ENCODE measurements at places on chromosomes 1 and 21.

- no peak for DNase-seq
Observed at GRCh38 chr1:155123801-155124200, 3.9 kb upstream of the EFNA1 start.

DNA sequence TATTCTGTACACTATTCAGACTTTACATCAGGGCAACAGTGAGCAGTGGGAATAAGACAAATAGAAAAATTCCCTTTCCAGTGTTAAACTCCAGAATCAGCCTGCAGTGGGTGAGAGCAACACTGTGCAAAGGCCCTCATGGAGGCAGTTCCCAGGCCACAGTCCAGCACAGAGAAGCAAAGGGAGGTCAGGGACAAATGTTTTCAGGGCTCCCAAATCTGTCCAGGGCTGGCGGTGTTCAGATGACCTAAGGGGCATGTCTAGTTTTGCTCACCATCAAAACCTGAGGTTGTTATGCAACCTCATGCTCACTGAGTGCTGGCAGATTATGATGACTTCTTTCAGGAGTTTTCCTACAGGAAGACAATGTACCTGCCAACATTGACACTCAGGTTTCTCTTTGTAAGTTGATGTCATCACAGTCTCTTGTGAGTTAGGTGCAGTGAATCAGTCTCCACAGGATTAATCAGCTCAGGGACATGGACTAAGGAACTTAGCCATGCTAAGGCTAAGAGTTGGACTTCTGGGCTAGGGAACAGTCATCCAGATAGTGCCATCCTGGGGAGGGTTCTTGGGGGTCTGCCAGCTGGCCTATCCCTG is 3.6 kb upstream of the LCE5A start:
- DNase-seq: no peak

GRCh38 chr1:99005537-99005942 is 879 bp upstream of the PLPPR5 start:
- DNase-seq: no peak

DNA sequence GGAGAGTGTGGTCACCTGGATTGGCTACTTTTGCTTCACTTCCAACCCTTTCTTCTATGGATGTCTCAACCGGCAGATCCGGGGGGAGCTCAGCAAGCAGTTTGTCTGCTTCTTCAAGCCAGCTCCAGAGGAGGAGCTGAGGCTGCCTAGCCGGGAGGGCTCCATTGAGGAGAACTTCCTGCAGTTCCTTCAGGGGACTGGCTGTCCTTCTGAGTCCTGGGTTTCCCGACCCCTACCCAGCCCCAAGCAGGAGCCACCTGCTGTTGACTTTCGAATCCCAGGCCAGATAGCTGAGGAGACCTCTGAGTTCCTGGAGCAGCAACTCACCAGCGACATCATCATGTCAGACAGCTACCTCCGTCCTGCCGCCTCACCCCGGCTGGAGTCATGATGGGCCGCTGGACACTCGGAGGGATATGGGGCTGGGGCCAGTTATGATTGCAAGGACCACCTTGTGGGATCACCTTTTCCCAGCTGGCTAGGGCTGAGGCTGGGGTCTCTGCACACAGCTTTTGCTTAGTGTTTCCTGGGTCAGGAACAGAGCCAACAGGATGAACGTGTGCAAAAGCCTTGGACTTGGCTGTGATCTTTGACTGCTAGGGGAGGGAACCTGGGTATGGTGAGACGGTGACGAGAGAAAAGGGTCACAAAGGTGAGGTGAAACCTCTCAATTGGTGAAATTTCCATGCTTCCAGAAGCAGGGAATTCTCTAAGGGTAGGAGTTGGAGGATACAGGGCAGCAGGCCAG is 4.3 kb upstream of the GNAI3 start:
- no peak for DNase-seq

DNA sequence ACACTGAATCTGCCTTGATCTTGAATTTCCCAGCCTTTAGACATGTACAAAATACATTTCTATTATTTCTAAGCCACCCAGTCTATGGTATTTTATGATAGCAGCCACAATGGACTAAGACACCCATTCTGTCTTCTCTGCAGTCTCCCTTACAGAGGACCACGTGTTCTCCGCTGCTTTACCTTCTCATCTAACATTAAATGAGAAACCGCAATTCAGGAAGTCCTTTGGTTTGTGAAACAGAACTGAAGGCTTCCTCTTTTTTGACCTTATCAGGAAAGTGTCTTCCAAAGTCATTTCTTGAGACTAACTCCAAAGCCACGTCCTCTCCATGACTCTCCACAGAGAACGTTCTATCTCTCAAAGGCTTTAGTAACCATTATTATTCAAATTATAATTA is 560.1 kb downstream of the OMA1 start:
- DNase-seq: no peak

DNA sequence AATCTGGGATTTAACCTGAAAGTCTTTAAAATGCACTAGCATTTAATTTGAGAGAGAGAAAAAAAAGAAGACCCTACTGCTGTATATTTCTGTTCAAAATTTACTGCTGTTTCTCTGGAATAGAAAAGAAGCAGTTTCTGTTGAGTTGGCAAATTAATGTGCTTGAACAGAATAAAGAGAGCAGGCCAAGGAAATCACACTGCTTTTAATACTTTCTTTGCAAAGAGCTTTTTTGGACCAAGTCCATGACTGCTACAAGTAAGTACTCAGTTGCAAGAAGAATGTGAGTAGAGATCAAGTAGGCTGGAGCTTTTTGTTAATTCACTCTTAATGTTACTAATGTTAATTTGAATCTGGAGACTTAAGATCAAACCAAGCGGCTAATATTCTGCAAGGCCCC is 336.2 kb upstream of the SGIP1 start:
- no peak for DNase-seq

DNA sequence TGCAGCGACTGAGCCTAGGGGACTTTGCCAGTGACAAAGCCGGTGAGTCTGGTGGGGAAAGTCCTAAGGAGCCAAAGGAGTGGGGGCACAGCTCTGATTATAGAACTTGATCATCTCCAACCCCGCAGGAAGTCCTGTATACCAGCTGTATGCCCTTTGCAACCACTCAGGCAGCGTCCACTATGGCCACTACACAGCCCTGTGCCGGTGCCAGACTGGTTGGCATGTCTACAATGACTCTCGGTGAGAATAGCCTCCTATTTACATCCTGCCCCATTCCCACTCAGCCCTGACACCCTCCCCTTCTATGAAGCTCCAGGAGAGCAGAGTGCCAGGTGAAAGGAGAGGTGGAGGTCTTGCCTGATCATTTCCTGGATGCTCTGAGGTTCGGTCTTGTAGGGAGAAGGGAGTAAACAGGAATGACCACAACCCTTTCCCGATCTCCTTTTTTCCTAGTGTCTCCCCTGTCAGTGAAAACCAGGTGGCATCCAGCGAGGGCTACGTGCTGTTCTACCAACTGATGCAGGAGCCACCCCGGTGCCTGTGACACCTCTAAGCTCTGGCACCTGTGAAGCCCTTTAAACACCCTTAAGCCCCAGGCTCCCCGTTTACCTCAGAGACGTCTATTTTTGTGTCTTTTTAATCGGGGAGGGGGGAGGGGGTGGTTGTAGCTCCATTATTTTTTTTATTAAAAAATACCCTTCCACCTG is 1.2 kb upstream of the PPOX start:
- no peak for DNase-seq

- DNase-seq: peak; percentile 82
Observed at GRCh38 chr1:9128520-9129265, at the start of gene GPR157. TSS of gene GPR157 (minus strand) at chr1:9129102. CDS start at chr1:9129027, 75 bp downstream.

DNA sequence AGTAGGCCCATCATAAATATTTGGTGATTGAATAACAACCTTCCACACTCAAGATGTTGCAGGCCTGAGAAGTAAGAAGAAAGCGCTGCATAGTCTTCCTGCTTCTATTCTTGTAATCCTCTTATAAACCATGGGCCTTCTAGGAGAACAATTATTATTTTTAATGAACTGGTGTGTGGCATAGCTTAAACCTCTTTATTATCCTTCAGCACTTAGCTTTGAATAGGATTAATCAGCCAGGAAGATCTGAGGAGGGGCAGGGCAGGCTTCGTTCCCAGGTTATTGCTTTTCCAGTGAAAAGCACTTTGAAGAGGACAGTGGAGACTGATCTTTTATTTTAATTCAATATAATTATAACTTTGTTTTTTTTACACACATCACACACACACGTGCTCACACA is 42.3 kb downstream of the KIF26B start:
- no peak for DNase-seq

DNA sequence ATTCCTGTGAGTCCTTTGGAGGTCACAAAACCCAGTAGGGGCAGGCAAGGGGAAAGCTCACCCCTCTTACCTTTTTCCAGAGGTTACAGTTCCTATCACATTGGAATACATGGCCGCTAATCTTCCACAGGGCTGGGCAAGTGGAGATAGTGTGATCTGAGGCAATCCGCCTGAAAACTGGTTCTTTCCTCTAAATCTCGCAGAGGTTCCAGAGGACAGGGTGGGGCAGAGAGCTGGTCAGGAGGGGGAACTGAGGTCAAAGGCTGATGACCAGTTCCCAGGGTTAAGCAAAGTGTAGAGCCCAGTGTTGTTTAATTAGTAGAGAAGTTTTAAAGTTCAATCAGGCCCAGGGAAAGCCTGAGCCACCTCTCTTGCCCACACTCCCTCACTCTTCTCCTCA is at the start of gene SERPINC1:
Gene SERPINC1 (minus strand): TSS at position 179 of the 400 bp plus-strand sequence. CDS start 68 bp downstream, at position 111.
- DNase-seq: no peak

DNA sequence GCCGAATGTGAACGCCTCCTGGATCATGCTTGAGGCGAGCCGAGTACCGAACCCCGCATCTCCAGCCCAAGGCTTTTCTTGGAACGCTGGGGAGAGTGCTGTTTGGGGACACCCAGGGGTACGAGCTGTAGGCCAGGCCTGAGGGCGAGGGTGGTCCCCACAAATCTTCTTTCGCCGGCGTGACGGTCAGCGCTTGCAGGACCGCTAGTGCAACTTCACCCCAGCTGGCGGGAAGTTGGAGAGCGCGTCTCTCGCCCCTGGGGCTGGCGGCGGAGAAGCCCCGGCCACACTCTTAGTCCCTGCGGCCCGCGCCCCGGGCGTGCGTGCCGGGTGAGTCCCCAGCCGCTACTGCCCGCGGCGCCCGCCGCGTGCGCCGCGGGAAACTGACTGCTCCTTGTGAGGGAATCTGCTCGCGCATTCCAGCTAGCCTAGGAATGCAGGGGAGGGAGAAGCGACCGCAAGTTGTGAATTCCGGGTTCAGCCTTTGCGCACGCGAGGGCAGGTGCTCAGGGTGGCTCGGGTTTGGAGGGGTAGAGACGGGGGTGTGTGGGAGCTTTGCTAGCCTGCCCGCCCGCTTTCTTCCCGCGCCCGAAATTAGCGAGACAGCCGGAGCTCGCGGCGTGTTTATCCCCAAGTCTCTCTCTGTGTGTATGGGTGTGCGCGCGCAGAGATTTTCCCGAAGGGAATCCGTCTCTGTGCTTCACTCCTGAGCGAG is 884 bp downstream of the LHX4 start:
- no peak for DNase-seq

- DNase-seq: no peak
Observed at GRCh38 chr21:31537872-31538576, 121.5 kb upstream of the SOD1 start.

GRCh38 chr1:14479865-14480264 is 118.6 kb upstream of the KAZN start:
- DNase-seq: no peak

DNA sequence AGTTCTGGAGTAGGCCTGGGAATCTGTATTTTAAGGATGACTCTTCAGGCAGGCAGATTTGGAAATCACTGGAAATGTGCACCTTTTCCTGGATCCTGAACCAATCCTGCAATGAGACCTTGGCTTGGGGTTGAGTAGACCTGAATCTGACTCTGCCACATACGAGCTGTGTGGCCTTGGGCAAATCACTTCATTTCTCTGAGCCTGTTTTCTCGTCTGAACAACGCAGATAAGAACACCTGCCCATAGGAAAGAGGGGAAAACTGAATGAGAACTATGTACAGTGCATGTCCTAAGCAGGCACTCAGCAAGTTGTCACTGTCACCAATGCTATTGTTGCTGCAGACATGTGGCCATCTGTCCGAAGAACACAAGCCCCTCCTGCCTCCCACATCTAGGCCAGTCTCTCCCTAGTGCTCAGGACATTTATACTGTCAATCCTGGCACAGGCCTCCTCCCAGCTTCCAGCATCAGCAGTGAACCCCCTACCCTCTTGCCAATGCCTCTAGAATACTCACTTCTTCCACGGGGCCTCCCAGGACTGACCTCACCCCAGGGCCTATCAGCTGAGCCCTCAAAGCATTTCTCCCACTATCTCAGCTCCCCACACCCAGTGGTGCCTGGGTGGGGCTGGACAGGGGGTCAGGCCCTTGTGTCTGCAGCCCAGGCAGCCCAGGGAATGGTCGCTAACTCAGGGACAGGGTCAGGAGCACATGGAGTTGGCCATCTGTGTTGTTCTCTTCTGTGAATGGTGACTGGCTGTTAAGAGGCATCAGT is 88.8 kb upstream of the ZBTB40 start:
- DNase-seq: no peak

GRCh38 chr1:221286399-221286798 is 407.2 kb downstream of the HLX start:
- no peak for DNase-seq

DNA sequence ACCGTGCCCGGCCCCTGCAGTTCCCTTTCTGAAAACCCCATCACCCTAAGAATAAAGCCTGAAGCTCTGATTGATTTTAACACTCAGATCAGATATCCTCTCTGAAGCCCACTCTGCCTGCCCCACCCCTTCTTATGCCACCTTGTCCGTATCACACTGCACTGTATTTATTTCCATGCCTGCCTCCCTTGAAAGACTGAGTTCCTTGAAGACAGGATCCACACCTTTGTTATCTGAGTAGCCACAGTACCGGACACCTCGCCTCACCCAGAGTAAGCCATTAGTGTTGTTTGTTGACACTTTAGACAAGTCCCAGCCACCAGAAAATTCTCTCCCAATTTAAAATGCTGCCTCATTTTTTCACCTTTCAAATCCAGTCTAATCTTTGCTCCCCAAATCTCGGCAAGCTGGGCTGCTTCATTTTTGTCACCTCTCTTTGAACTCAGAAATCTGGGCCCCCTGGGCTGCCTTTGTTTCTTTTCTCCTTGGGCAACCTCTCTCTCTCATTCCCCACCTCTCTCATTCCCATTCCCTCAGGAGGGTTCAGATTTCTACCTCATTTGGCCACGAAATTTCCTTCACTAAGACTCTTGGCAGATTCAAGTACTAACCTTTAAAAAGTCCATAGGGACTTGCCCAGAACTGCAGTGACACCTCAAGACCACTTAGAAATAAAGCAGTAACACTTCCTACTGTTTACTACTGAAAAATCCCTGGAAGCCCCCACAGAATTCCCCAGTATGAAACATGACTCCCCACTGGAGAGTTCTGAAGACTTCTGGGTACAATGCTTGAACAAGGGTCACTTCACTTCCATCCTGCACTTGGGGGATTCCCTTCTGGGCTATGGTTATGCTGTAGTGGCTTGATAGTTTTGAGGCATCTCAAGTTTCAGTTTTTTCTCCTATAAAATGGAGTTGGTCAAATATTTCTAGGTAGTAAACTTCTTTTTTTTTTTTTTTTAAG is 8.7 kb upstream of the PPP1R15B start:
- DNase-seq: no peak

GRCh38 chr1:189151361-189151760 is 1326.3 kb downstream of the BRINP3 start:
- no peak for DNase-seq
